ENCODE measurements at places on chromosomes 1 and 21. TPM values are rescaled to one million over a fixed set of nuclear protein-coding genes. Genes with fewer than 3 reads are reported as not detected.

DNA sequence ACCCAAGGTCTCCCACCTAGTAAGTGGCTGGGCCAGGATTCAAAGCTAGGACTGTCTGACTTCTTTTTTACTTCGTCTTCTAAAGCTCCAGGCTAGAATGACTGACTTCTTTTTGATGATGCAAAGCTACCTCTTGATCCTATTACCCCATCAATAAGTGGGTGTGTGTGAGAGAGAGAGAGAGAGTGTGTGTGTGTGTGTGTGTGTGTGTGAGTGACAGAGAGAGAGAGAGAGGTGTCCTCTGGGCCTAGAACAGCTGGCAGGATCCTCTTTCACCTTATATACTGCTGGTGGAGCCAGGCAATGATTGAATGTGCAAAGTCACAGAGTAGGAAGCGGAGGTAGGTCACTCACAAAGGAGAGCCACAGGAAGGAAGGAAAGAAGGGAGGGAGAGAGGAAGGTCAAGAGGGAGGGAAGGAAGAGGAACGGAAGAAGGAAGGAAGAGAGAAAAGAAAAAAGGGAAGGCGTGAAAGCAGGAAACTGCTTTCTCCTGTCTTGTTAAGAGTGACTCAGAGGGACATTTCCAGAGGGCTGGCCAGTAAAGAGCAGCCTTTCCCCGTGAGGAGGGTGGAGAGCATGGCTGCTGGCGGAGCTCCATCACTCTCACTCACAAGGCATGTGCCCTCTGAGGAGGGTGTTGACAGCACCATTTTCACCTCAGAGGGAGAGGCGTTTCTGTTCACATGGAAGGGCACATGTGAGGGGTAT lies 68.9 kb downstream of the CDC7 start:
- DNase-seq, result no peak

DNA sequence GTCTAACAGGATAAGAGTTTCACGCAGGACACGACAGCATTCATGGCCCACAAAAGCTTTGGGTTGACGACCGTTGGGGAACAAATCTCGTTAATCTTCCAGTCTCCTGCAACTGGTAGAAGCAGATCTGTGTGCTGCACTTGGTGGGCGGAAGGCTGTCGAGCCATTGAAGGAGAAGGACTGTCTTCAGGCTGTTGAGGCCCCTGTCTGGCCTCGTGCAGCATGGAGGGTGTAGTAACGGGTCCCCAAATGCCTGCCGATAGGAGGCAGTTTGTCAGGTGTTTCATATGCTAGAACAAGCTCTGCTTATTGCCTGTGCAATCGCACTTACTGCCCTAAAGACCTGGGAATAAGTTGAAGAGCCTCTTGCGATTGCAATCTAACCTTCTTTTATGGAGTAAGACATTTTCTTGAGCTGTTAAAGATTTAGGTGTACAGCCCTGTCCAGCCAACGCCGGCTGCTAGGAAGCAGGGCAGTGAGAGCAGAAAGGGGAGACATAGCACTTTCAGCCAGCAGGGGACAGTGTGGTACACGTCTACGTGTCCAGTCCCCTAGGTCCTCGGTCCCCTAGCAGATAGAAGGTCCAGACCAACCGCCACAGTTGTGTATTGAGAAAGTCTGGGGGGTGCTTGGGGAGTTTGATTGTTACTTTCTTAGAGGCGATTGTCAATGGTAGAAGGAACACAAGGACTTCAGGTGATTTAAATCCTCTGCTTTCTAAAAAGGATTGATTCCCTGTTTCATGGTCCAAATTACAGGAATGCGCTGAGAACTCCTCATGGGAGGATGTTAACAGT lies 102.3 kb upstream of the TMPRSS2 start:
- DNase-seq, result peak; percentile 61

- no peak for DNase-seq
Measured at GRCh38 chr21:35485364-35485763, 436.3 kb upstream of the RUNX1 start.

GRCh38 chr1:50023292-50024159 lies at the start of gene AGBL4:
Gene AGBL4, minus strand, starts transcription at chr1:50023954.
- peak; percentile 50 for DNase-seq

The NBPF10 gene
- polyA plus RNA-seq, result 1.6 TPM

- DNase-seq, result no peak
Measured at GRCh38 chr1:166902279-166902678, 26.2 kb upstream of the TADA1 start.

The AMY2A gene
- not detected for polyA plus RNA-seq

The EPHX1 gene
- 41.4 TPM for polyA plus RNA-seq

The GREM2 gene
- 3.0 TPM for polyA plus RNA-seq

DNA sequence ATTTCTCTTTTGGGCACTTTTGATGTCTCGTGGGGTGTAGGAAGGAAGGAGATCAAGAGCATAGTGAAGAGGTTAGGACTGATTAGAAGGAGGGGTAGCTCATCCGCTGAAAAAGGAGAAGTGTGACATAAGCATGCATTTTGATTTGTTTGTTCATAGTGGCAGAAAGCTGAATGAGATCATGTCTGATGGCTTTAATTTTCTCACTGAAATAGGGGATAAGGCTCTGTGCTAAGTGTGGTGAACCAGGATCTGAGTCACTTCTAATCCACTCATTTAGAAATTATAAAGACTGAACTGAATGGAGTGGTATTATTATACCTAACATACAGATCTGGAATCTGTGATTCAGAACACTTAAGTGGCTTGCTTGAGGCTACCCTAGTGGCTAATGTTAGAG lies 344.5 kb downstream of the PDE4B start:
- DNase-seq, result no peak

The PADI3 gene
- polyA plus RNA-seq, result not detected

DNA sequence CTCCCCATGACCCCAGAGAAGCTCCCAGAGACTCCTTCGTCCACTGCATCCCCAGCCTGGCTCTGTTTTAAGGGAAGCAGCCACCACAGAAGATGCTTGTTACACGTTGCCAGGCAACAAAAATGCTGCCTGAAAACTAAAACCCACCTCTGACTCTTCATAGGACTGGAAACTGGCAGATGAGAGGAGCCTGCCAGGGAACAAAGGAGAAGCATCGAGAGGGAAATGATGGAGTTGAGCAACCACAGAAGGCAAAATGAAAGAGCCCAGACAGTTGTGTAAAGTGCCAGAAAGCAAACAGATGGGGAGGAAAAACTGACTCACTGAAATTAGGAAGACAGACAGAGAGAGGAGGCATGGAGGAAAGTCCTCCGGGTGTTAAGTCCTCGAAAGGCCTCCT lies 118.4 kb downstream of the KCNN3 start:
- peak; percentile 51 for DNase-seq

DNA sequence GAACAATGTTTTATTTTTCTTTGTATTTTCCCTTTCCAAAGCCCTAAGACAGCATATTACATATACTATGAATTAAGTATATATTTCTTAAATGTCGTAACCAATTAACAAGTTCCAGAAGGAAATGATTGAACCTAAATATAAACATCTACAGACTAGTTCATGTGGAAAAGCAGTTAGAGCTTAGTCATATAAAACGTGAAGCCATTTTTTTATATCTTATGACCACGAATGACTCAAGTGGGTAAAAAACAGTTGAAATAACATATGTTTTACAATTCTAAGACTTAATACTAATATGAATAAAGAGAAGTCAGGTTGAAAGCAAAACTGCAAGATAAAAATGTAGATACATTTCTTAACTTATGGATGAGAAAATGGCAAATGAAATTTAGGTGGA lies 307.3 kb downstream of the BRINP3 start:
- DNase-seq, result no peak

DNA sequence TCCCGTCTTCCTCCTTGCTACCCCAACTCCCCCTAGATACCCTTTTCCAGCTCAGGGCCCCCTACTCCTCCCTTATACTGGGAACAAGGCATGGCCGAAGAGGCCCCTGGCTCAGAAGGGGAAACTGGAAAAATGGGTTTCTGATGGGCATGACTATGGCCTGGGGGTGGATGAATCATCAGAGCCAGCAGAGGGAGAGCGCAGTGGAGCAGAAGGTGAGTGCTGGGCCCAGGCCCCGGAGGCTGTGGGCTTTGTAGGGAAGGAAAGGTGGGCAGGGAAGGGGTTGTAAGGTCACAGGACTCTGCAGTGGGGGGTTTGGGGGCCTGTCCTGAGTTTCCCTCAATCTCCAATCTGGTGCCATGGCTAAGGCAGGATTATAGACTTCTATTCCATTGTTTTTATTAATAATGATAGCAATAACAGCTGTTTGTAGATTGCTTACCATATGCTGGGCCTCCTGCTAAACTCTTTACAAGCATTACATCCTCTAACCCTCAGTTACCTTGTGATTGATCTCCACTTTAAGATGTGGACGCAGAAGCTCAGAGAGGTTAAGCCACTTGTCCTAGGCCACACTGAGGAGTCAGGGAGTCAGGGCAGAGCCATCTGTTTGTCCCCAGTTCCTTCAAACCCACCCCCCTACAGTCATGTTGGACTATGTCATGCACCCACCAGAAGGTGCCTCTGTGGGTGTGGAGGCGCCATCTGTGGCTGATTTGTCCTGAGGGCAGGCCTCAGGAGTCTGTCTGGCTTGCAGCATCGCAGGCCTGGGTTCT lies 36.2 kb upstream of the ZNF362 start:
- no peak for DNase-seq

The SOX13 gene
- 18.5 TPM for polyA plus RNA-seq

The CHODL gene
- polyA plus RNA-seq, result 111 TPM

Measured in muscle of leg (tissue), 16 donors.